ENCODE measurements at places on chromosomes 13 and 19.
A peak's percentile ranks its signal among the peaks of the same experiment; 100 is the strongest.

DNA sequence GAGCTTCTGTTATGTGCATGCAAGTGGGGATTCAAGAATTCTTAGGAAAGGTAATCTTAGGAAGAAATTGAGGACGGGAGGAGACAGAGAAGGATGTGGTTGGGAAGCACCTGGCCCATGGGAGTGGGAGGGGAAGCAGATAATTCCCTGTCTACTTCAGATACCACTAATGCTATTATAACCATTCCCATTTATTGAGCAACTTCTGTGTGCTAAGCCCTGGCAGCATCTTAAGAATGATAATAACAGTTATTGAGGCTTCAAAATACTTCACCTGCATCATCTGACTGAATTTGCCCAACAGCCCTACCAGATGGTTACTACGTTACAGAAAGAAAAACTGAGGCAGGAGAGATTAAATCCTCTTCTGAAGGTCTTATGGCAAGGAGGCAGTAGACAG, 1.4 kb downstream of the EPS8L1 start:
- no peak for DNase-seq

- DNase-seq: no peak
Measured at GRCh38 chr19:38684862-38685665, 37.6 kb downstream of the ACTN4 start.

GRCh38 chr19:4234142-4234861, 5.0 kb downstream of the EBI3 start:
- DNase-seq: peak; percentile 3

DNA sequence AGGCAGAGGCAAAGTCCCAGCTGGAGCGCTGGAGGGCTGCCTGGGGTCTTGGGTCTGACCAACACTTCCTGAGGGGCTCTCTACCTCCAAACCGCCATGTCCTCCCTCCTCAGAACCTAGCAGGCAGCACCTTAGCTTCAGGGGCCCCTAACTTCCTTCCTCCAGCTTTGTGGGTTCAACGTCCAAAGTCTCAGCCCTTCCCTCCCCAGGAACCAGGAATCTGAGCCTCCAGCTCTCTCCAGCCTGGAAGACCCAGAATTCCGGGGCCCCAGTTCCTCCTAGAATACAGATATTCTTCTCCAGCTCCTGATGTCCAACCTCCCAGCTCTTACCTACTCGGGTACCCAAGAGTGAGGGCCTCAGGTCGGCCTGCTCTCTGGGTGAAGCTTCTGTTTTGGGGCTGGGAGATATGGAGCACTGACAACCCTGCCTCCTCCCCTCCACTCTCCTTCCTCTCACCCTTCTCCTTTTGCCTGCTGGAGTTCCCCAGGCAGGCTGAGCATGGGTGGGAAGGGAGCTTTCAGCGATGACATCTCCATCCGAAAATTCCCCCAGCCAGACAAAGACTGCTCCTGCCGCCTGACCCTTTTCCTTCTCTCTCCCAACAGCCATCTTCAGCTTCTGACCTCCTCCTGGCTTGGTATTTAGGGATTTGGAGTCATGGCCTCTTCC, 3.5 kb downstream of the TMEM150B start:
- DNase-seq: no peak
